ENCODE measurements at places on chromosomes 5 and 9. TPM values are rescaled to one million over a fixed set of nuclear protein-coding genes. Genes with fewer than 3 reads are reported as not detected.

PCSK5 gene
- 4.7 TPM for total RNA-seq

TLX3 gene
- not detected for total RNA-seq

GPR151 gene
- not detected for total RNA-seq

ANKRD20A1 gene
- total RNA-seq = 0.16 TPM

IFNA21 gene
- total RNA-seq = not detected

SHOC1 gene
- not detected for total RNA-seq

Measured in bronchial smooth muscle cell (primary cell).